ENCODE measurements at places on chromosomes 7 and 10. TPM values are rescaled to one million over a fixed set of nuclear protein-coding genes. Genes with fewer than 3 reads are reported as not detected.
A peak's percentile ranks its signal among the peaks of the same experiment; 100 is the strongest.

DNA sequence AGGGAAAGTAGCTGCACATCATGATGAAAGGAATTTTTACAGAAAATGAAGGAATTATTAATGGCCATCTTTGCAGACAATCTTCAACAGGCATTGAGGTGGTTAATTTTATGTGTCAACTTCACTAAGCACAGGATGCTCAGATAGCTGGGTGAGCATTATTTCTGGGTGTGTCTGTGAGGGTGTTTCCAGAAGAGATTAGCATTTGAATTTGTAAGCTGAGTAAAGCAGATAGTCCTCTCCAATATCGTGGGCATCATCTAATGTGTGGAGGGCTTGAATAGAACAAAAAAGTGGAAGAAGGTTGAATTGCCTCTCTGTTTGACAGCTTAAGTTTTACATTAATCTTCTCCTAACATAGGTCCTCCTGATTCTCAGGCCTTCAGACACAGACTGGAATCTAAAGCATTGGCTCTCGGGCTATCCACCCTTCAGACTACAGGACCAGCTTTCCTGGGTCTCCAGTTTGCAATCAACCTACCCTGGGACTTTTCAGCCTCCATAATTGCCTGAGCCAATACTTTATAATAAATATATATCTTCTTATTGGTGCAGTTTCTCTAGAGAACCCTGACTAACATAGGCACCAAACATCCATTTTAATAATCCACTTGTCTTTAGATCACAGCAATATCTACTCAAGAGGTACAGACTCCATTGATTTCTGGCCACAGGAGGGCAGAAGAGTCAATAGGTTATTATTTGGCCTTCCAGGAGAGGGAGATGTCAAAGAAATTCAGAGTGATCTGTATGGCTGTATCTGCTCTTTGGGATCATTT is 10.5 kb upstream of the CRPPA start:
- peak; percentile 38 for DNase-seq

DNA sequence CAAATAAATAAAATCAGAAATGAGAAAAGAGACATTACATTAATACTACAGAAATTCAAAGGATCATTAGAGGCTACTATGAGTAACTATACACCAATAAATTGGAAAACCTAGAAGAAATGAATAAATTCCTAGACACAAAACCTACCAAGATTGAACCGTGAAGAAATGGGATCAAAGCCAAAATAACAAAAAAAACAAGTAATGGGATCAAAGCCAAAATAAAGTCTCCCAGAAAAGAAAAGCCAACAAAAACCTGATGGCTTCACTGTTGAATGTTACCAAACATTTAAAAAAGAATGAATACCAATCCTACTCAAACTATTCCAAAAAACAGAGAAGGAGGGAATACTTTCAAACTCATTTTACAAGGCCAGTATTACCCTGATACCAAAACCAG is 20.0 kb downstream of the GSDME start:
- peak; percentile 26 for DNase-seq

DNA sequence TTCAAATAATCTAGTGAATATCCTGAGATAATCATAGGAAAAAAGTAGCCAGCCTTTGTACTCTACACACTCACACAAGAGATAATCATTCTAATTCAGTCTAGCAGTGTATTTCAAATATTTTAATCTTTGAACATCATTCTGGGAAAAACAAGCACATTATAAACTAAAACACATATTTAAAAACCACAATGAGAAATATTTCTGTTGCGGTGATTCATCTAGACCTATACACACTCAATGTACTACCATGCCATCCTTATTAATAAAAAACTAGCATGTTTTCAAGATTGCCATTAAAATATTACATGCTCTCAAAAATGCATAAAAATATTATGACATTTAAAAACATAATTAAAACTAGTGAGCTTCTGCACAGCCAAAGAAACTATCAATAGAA is 11.8 kb downstream of the COG5 start:
- DNase-seq: no peak

DNA sequence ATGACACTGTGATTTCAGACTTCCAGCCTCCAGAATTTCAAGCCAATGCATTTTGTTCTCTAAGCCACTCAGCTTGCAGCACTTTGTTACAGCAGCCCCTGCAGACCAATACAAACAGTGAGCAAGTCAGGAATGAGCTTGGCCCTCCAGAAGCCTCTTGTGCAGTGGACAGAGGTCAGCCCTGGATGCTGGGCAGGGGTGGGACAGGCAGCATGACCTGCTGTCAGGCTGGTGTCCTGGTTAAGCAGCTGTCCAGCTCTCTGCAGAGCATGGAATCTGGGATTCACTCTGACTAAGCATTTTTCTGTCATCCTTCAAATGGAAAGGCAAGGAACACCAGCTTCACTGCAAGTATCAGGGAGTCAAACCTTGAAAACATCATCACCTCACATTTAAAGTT is 85.5 kb upstream of the GDF10 start:
- DNase-seq: peak; percentile 11

GRCh38 chr7:25313526-25313925 is 85.2 kb upstream of the NPVF start:
- DNase-seq: no peak

DNA sequence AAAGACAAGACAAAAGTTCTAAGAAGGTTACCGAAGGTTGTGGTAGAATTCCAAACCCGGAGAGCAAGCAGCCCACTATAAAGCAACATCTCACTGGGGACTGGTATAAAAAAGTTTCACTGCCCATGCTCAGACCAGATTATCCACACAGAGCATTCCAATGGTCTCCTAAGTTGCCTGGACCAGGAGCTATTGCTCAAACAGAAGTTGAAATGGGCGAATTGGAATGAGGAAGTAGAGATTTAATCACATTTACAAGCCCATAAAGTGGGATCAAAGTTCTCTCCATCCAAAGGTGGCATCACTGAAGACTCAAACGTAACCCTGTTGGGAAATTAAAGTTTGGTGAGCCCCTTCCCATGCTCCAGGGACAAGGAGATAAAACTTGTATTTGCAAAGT is 19.8 kb downstream of the OR2F1 start:
- DNase-seq: no peak

GRCh38 chr7:46776790-46777189 is 805.1 kb downstream of the TNS3 start:
- DNase-seq: peak; percentile 61

- no peak for DNase-seq
Measured at GRCh38 chr10:78207776-78208175, 174.1 kb downstream of the RPS24 start.

DNA sequence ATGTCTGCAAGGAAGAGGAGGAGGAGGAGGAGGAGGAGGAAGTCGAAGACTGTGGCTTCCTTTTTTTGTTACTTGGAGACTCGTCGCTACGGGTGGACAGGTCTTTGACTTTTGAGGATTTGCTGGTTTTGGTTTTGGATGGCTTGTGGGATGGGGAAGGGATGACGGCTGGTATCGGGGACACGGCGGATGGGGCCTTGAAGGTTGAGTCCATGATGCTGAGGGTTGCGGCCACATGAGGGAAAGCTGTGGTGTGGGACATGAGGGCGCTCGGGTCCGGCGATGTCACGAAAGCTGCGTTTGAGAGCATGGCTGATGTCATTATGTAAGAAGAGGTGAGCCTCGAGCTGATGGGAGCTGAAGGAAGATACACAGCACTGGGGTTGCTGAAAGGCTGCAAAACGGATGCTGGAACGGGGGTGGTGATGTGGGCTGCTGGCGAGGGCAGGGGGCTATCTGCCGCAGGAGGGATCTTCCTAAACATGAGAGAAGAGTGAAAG is 33.1 kb upstream of the EFCAB10 start:
- no peak for DNase-seq

DNA sequence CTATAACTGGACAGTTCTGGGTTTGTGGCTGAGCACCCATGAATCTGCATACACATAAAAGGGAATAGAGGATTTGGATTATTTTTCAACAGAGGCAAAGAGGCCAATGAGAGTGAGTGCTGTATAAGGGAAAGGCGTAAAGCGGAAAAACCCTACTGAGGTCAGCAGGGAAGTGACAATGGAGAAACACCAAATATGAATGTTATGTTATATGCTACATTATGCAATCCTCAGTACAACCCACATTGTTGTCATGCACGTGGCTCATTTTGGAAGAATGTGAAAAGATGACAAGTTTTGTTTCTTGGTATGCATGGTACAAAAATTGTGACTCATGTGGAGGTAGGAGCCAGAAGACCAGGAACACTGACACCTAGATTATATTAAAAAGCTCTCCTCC is 113.6 kb upstream of the AMPH start:
- DNase-seq: peak; percentile 68

GRCh38 chr10:131663351-131663750 is 237.5 kb upstream of the PPP2R2D start:
- no peak for DNase-seq

- DNase-seq: no peak
Measured at GRCh38 chr10:16527452-16527851, 5.8 kb upstream of the C1QL3 start.

DNA sequence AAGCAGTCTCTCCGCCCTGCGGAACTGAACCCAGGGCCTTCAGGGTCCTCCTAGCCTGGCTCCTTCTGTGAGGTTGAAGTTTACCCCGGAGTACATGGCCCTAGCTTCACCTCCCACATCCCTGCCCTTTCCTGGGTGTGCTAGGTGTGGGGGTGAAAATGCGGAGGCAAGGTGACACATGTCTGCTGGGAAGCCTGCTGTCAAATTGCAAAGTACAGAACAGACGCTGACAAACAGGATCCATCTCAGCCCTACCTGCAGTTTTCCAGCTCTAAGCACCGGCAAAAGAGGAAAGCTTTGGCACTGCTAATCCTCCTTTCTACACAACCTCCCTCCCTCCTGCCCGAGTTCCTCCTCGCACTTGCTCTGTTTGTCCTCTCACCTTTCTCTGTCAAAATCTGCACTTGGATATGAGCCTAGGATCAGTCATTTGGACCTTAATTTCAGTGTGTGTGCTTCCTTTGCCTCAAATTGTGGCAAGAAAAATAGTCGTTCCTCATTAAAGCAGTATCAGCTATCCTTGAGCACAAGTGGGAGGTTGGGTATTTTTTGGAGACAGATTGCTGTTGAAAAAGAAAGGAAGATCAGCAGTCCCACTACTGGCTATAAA is 14.4 kb upstream of the GPR15LG start:
- DNase-seq: no peak

DNA sequence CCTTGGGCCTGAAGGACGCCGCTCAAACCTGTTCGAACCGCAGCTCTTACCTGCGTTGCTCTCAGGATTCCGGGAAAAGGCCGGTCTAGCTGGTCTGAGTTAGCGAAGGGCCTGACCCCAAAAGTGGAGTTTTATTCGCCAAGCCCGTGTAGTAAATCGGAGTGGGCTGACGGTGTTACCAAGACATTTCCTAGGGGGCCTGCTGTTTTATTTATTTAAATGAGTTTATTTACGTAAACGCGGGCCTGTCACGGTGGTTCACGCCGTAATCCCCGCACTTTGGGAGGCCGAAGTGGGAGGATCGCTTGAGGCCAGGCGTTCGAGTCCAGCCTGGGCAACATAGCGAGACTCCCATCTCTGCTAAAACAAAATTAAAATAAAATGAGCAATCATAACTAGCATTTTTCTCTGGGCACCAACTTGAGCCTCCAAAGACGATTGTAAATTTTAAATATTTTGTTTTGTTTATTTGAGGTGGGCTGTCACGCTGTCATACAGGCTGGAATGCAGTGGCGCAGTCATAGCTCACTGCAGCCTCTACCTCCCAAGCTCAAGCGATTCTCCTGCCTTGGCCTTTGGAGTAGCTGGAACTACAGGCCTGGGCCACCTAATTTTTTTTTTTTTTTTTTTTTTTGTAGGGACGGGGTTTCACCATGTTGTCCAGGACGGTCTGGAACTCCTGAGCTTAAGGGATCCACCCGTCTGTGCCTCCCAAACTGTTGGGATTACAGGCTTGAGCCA is 903 bp downstream of the ZNF655 start:
- DNase-seq: peak; percentile 16

GRCh38 chr10:132055616-132056015 is 10.1 kb upstream of the JAKMIP3 start:
- DNase-seq: no peak

DNA sequence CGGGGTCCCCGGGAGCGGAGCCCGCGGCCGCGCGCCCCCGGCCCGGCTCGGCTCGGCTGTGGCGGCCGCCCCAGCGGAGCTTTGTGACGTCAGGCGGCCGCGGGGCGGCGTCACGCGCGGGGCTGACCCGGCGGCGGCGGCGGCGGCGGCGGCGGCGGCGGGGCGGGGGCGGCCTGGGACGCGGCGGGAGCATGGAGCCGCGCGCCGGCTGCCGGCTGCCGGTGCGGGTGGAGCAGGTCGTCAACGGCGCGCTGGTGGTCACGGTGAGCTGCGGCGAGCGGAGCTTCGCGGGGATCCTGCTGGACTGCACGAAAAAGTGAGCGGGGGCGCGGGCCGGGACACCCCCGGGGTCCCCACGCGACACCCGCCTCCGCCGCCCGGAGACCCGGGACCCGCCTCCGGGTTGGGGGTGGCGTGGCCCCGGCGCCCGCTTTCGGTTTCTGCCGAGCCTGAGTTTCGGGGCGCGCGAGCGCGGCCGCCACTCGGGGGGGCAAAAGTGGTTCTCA is at the start of gene PWWP2B:
Gene PWWP2B, plus strand, starts transcription at position 165 of the 506 bp plus-strand sequence. Its CDS starts 27 bp downstream, at position 192.
- DNase-seq: no peak

- DNase-seq: no peak
Measured at GRCh38 chr7:137977173-137977572, 24.7 kb downstream of the CREB3L2 start.

- DNase-seq: peak; percentile 59
Measured at GRCh38 chr10:115844591-115844990, 428.4 kb downstream of the GFRA1 start.

DNA sequence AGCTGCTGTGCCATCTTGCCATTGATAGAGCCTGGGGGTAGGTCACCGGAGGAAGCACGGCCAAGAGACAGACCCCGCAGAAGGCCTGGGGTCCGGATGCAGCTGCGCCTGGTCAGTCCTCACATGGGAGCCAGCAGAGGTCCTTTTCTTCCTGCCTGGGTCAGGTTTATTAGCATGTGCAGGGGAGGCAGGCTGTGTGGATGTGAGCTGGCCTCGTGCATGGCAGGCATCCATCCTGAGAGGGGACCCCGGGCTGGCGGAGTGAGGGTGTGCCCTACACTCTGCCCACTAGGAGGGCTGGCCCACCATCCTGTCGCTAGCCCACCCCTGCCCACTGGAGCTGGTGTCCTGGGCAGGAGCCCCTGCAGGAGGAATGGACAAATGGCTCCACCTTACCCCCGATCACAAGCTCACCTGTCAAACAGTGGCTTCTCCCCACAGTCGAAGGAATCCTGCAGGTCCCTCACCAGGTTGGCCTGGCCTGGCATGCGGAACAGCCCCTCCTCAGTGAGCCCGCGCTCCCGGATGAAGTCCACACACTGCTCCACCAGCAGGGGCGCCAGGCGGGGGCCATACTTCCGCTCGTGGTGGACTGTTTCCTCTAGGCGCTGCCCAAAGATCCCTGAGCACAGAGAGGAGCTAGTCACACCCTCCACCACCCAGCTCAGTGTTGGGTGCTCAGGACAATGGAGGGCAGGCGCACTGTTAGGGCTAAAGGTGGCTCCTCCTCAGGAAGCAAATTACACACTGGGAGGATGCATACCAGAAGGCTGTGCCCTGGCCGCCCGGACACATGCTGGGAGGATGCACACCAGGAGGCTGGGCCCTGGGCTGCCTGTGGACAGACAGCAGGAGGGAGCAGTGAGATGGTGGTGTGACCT is 145.4 kb downstream of the ARHGAP22 start:
- DNase-seq: no peak

CDH23 gene
- total RNA-seq: 0.25 TPM

CFAP69 gene
- 6.4 TPM for total RNA-seq

ACSM6 gene
- not detected for total RNA-seq

MEOX2 gene
- 13.0 TPM for total RNA-seq

ABCB1 gene
- total RNA-seq: 0.36 TPM

CCNJ gene
- total RNA-seq: 4.5 TPM

MNX1 gene
- not detected for total RNA-seq

MRC1 gene
- 0.08 TPM for total RNA-seq

SPDYE9 gene
- 0.08 TPM for total RNA-seq

SPDYE5 gene
- total RNA-seq: not detected

ERVW-1 gene
- total RNA-seq: not detected

TRIM50 gene
- total RNA-seq: not detected

OR6B1 gene
- total RNA-seq: not detected

RAPGEF5 gene
- total RNA-seq: 4.2 TPM

Data from fibroblast of the aortic adventitia (primary cell).